ENCODE measurements at places on chromosomes 7 and 10. TPM values are rescaled to one million over a fixed set of nuclear protein-coding genes. Genes with fewer than 3 reads are reported as not detected.

FOXP2 gene
- polyA plus RNA-seq: 9.0 TPM

EPO gene
- polyA plus RNA-seq: not detected

GRID2IP gene
- 0.12 TPM for polyA plus RNA-seq

ARPC1A gene
- 68.2 TPM for polyA plus RNA-seq

GIMAP2 gene
- polyA plus RNA-seq: 7.0 TPM

TRIM74 gene
- polyA plus RNA-seq: 0.63 TPM

EFCAB10 gene
- 1.5 TPM for polyA plus RNA-seq

DNA sequence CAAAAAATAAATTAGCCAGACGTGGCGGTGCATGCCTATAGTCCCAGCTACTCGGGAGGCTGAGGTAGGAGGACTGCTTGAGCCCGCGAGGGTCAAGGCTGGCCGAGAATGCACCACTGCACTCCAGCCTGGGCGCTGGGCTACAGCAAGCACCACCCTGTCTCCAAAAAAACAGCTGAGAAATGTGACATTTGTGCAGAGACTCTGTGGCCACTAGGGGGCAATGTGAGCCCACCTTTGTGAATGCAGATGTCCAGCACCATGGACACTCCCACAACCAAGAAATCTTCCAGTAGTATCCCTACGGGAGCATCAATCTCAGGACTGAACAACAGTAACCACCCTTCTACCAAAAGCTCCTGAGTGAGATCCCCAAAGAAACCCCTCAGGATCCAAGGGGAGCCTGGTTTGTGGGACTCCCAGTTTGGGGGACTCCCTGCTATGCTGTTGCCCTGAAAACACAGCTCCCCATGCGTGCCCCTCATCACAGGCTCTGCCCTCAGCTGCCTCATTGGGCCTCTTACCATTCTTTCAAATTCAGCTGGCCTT, 6.2 kb upstream of the AHCYL2 start:
- DNase-seq: peak; percentile 87

GRCh38 chr10:73839276-73839966, 28.0 kb upstream of the NDST2 start:
- DNase-seq: no peak

DNA sequence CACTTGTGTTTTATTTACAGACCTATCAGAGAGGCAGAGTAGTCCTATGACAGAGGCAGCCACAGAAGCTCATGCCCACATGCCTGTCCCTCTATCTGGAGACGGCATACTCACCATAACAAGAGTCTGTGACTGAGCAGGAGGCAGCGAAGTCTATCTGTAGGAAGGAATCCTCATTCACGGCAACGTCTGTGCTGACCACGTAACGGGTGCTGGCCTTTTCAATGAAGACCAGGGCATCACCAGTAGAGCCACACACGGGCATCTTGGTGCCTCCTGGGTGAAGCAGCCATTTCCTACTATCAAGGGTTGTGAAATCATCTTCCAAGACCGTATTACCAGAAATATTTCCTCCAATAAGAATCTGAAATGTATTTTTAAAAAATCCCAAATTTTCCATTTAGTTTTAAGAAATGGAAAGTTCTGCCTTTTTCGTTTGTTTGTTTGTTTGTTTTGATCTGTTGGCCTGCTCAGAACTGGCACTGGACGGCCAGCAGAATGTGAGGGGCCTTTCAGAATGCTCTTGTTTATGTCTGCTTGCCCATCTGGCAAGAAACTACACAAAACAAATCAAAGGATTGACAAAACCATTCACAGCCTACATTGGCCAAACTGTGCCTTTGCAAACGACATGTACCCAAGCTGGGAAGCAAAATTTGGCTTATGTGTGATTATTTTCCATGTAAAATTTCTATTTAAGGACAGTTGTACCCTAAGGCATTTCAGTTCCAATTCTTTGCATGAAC, 93.1 kb upstream of the SLC26A5 start:
- DNase-seq: no peak

- no peak for DNase-seq
These were observed 26.5 kb downstream of the GALNT11 start for GRCh38 chr7:152051968-152052367.

GRCh38 chr7:98365863-98366561, 34.9 kb downstream of the BAIAP2L1 start:
- DNase-seq: no peak

GRCh38 chr7:1716263-1717094, 46.4 kb downstream of the ELFN1 start:
- no peak for DNase-seq

DNA sequence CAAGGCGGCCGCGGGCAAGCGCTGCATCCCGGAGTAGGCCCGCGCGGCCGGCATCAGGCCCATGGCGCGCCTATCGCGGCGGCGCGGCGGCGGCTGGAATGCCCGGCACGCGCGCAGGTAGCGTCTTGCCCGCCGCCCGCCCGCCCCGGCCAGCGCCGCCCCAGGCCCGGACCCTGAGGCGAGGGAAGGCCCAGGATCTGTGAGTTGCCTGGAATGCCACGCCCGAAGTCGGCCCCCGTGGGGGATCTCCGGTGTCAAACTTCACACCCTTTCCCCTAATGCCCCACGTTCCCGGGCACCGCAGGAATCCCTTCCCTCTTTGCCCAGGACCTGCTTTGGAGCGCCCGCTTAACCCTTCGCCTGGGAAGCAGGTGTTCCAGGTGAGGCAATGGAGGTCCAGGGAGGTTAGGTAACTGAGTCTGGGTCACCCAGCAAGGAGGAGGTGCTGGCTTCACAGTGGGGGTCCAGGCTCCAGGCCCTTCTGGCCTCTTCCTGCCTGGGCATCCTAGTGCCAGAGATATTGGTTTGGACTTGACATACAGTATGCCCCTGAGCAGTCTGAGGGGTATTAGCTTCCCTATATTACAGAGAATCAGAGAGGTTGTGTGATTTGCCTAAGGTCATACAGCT, 138.1 kb downstream of the ARHGAP22 start:
- DNase-seq: no peak

DNA sequence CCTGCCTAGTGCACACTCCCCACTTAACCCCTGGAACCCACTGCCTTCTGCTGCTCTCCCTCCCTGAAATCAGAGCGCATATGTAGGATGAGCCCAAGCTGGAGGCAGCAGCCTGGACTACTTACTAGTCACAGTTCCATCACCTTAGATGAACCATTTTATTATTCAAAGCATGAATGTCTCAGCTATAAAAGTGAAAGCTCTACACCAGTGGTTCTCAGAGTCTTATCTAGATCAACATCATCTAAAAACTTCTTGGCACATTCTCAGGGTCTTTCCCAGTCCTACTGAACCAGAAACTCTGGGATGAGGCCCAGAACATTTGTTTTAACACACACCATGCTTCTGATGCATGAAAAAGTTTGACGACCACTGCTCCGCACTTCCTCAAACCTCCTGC, 100.3 kb upstream of the ANK3 start:
- no peak for DNase-seq

- DNase-seq: no peak
These were observed 11.4 kb downstream of the RABGEF1 start for GRCh38 chr7:66751945-66752344.

GRCh38 chr10:58585435-58585834, 72.8 kb downstream of the BICC1 start:
- DNase-seq: no peak

DNA sequence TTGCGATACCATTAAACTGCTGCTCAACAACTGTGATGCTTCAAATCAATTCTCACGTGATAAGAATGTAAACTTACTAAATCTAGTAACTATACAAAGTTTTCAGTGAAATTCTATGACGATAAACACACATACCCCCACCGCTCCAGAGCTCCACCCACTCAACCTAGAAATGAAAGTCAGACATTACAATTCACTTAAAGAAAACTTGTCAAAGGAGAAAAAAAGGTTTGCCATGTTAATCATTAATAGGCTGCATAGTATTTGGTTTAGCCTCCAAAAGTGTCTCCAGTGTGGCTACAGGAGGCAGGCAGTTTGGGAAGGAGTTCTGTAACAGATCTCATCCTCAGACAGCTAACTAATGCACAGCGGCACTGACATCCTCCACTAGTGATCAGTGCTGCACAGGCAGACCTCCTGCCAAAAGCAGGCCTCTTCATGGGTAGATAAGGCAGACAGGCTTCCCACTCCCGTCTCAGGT, 3.1 kb downstream of the HERPUD2 start:
- no peak for DNase-seq

GRCh38 chr10:132420981-132421846, 24.2 kb downstream of the PWWP2B start:
- DNase-seq: no peak

DNA sequence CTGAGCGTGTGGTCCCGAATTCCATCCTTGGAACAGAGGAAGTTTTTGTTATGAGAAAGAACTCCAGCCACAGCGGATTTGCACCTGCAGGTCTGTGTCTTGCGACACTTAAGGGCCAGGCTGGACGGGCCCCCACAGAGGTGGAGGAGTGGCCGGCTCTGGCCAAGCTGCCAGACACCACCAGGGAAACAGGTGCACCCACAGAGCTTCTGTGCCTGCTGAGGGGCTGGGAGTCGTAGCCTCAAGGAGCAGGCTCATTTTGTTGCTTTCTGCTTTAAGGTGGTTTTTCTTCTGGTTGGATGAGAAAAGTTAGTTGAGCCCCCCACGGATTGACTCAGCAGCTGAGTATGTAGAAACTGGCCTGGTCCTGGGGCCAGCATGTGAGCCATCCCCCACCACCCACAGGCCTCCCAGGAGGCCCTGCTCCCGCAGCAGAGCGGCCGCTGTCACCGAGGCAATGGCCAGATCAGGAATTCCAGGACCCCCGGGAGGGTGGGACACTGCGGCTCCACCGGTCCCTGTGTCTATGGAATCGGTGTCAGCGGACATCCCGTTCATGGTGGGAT, 41.9 kb downstream of the NKX6-2 start:
- no peak for DNase-seq

- no peak for DNase-seq
These were observed 25.1 kb upstream of the UBE3C start for GRCh38 chr7:157113607-157114006.

GRCh38 chr7:66964411-66964810, 31.0 kb downstream of the SBDS start:
- no peak for DNase-seq

DNA sequence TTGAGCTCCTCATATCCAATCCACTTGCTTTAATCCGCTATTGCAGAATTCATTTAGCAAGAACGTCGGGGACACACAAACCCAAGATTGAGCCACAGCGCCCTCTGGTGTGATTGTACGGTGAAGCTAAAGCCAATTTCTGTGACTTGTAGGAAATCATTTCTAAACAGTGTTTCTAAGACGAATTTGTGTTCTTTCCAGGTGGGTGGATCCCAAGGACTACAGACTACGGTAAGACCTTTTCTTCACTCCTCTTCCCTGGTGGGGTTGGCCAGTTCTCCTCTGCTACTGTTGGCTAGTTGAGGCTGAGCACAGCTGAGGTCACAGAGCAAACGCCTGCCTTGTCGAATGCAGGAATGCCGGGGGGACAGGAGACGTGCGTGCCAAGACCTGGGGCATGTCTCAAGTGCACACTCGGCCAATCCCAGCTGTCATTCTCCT, 5.2 kb downstream of the DMBT1 start:
- DNase-seq: peak; percentile 80

GRCh38 chr7:45147858-45148652, 9.5 kb upstream of the RAMP3 start:
- no peak for DNase-seq

- DNase-seq: peak; percentile 68
These were observed at the start of gene WNT2 for GRCh38 chr7:117322741-117323304. Gene WNT2 (minus strand): TSS chr7:117323058. CDS start chr7:117322989, 69 bp downstream.

DNA sequence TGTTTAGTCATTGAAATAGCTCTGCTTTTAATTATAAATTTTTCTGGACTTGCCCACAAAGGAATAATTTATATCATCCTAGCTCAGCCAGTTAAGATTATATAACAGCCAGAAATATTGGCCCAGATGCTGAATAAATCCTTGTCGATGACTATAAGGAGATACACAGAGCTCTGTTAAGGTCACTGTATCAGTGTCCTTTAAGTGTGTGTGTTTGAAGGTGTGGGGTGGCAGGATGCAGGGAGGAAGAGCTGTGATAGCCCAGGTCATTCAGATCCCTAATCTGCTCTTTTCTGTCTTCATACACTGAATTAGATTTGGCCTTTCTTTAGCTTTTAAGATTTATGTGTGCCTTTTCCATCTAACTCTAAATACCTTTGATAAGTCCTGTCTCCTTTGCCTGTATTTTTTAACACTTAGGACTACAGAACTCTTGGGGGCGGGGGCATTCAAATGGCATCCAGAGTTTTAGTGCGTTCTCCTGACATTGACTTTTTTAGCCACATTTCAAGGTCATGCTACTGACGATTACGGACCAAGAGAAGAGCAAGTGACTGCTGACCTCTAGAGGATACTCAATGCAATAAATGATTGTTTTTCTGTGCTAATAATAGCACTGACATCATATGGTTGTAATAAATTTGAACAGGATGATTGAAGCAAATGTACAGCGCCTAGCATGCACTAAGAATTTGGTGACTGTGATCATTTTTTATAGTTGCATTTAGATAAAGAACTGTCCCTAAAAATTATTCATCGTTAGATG, 172.3 kb downstream of the CACNB2 start:
- DNase-seq: peak; percentile 59

DNA sequence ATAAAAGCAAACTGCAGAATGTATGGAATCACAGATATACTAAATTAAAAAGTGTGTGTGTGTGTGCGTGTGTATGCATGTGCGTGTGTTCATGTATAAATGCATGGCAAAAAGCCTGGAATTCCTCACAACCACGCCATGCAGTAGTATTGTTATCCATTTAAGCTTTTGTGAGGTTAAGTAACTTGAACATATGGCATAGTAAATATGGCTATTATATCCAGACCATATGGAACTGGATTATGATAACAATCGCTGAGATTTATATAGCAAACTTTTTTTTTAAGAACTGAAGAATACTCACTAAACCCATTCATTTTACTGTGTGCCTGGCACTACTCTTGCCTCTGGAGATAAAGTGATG, 22.3 kb upstream of the NANOS1 start:
- DNase-seq: no peak
